ENCODE measurements at places on chromosomes 12 and 14.

DNA sequence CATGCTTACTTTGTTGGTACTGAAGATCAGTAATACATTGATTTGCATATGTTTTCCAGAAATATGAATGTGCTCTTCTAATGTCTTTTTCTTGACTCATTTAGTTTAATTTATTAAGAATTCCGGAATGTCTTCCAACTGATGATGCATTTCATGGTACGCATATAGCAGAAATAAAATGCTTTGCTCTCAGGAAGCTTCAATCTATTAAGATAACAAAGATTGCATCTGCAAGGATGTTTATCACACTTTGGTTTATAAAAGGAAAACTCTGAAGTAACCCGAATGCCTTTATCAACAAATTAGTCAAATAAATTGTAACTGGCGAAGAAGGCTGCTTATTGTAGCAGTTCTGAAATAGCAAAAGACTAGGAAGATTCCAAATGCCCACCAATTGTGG, 166.4 kb upstream of the LMNTD1 start:
- DNase-seq, result no peak

DNA sequence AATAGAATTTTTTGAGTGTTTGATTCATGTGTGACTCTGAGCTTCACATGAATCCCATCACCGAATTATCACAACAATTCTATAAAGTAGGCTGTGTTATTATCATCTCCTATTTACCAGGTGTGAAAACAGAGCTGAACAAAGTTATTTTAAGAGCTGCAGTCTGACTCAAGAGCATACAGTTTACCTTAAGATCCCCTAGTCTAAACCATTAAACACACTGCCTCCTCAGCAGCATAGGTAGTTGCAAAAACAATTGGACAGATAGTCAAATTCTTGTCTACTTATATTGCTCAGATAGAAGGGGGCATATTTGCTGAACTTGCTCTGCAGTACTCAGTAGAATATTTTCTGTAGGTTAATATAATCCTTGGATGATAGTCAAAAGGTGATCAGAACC, 219.8 kb upstream of the ATP2B1 start:
- DNase-seq, result no peak

DNA sequence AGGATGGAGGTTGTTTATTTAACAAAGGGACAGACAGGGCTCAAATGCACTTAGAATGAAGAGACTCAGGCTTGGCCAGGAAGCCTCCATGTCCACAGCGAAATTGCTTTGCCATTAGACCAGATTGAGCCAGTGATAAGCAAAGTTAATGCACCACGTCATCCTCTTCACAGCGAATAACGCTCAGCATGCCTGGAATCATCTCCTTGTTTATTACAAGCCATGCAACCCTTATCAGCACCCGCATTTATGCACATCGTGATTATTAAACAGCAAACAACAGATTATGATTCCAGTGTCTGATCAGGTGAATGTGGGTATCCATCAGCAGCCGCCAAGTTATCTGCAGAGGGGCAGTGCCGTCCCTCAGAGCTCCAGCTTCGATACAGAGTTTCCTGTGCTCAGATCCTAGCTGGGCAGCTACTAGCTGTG, 175.0 kb upstream of the TMEM132C start:
- no peak for DNase-seq

DNA sequence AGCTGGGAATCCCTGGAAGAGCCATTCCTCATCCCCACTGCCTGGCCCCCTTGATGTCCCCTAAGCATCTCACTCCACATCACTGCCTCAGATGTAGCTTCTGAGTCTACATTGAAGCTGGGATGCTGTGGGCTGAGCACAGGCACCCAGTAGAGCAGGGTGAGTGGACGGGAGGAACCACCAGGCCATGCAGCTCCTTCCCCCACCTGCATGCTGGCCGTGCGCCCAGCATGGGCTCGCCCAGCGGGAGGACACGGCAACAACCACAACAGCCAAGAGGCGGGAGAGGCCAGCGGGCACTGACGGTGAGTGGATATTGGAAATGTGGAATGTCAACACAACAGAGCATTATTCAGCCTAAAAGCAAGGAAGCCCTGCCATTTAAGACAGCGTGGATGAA, 310.9 kb downstream of the ADGRD1 start:
- DNase-seq, result no peak

DNA sequence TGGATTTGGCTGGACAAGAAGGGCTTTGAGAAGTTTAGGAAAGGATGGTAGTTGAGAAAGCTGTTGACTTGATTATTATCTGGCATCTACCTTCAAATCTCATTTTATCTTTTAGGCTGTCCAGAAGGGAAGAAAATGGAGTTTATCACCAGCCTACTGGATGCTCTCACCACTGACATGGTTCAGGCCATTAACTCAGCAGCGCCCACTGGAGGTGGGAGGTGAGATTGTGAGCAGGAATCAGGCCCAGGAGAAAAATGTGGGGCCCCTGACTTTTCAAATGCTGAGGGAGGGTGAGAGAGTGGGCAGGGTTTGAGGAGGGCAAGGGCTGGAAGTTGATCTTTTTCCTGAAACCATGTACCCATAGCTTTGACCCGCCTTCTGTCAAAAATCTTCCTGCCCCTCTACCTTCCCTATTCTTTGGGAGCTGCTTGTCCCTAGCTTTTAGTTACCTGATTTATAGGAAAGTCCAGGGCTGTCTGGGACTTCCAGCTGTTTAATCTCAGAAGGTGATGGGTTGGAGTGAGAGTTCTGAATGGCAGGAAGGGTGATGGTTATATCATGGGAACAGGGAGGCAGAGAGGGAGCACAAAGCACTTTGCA, 134.2 kb downstream of the SMOC1 start:
- DNase-seq, result no peak

All from NCI-H524 treated with DMSO at 0.1 percent for 48 hours (cell line).